Stimulated activated naive CD8-positive, alpha-beta T cell treated with anti-CD3 and anti-CD28 coated beads, Interleukin-15, Interleukin-2, amounts not matched to agents 100 U/mL and 50 U/mL, for 24 hours (primary cell): ENCODE measurements at places on chromosomes 7 and 10.

DNA sequence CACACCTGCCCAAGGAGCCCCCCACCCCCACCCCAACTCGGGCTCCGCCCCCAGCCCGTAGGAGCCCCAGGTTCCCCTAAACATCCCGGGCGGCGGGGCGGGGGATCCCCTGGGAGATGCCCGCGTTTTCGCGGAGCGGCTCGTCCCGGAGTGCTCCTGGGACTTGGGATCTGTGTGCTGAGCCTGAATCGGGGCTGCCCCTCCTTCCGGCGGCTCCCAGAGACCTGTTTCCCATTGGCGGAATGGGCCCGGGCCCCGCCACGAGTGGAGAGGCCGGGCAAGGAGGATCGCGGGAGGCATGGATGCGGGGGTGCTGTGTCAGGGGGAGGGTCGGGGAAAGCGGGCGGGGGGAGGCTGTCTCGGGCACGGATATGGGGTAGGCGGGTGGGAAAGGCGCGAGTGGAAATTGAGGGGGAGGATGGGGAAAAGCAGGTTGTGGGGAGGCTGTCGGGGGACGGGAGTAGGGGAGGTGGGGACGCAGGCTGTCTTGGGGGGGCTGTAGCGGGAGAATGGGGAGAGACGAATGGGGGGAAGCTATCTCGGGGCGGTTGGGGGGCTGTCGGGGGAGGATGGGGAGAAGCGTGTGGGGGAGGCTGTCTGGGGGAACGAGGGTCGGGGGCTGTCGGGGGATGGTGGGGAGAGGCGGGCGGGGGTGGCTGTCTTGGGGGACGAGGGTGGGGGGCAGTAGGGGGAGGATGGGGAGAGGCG lies 572 bp upstream of the BHLHA15 start:
- no peak for DNase-seq

DNA sequence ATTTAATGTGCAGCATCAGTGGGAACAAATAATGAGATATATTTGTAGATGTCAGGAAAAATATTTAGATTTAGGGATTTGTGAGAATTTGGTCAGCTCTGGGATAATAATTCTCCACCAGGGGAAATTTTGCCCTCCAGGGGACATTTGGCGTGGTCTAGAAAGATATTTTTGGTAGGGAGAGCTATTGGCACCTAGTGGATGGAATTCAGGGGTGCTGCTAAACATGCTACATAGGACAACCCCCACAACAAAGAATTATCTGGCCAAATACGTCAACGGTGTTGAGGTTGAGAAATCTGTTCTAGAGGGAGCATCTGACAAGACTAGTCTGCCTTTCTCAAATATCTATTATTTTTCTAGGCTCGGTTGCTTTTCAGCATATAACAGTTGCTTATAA lies 2.1 kb downstream of the ADK start:
- no peak for DNase-seq

- DNase-seq, result no peak
Measured at GRCh38 chr10:22630234-22631174, 83.9 kb downstream of the PIP4K2A start.

DNA sequence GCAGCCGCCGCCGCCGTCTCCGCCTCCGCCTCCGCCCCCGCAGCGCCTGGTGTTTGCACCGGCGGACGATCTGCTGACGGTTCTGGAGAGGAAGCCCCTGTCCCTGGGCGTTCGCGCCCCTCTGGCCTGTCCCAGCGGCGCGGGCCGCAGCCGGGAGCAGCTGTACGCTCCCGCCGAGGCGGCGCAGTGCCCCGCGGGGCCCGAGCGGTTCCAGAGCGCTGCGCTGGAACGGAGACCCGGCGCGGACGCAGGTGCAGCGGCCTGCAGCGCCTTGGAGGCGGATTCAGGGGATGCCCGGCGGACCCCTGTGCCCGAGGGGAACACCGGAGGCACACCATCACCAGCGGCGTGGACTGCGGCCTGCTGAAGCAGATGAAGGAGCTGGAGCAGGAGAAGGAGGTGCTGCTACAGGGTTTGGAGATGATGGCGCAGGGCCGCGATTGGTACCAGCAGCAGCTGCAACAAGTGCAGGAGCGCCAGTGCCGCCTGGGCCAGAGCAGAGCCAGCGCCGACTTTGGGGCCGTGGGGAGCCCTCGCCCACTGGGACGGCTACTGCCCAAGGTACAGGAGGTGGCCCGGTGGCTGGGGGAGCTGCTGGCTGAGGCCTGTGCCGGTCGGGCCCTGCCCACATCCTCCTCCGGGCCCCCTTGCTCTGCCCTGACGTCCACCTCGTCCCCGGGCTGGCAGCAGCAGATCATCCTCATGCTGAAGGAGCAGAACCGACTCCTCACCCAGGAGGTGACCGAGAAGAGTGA lies 24.8 kb upstream of the ZNF735 start:
- no peak for DNase-seq

DNA sequence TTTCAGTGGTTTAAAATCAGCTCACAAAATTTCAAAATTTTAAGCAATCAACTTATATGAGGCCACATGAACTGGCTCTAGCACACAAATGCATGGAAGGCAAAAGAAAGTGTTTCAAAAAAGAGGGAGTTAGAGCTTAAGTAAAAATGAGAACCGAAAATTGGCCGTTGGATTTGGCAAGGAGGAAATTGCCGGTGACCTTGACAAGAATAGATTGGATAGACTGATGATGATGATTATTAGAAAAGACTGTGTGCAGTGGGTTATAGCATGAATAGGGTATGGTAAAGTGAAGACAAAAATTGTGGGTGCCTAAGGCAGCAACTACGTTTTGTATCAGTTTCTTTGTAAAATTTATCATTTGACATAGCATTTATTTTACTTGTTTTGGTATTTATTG lies 175.7 kb downstream of the SEMA3D start:
- DNase-seq, result no peak

DNA sequence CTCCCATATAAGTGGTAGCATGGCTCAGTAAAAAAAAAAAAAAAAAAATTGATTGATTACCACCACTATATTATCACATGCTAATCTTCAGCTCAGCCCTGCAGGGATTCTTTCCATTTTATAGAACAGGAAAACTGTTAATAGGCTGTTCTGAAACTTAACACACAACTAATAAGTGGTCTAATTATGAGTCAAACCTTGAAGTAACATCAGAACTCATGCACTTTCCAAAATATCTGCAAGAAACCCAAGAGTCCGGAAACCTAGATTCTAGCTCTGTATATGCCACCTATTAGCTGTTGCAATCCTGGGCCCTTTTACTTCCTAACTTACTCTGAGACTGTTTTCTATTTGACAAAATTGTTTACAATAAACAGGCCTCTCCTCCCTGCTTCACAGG lies 23.9 kb downstream of the SEM1 start:
- DNase-seq, result no peak

GRCh38 chr7:143934526-143935325 lies at the start of gene OR2F2:
TSS of gene OR2F2 (plus strand) at chr7:143935233. CDS start at chr7:143935233, 0 bp downstream.
- no peak for DNase-seq

- no peak for DNase-seq
Measured at GRCh38 chr7:106223156-106223555, 61.6 kb downstream of the NAMPT start.

GRCh38 chr10:26890956-26891355 lies 30.2 kb upstream of the ABI1 start:
- peak; percentile 54 for DNase-seq

DNA sequence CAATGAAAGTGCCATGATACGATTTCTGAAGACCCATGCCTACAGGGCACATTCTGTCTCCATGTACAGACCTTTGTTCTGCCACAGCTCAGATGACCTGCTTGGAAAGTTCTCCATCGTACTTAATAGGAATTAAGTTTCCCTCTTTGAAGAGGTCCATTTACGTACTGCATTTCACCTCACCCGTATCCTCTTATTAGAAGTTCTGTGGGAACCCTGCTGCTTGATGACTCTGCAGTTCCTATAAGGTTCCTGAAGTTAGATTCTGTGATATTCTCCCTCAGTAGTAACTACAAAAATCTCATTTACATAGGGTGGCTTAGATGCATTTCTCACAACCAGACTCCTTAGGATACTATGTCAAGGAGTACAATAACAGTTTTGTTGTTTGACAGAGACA lies 50.9 kb downstream of the MINDY3 start:
- no peak for DNase-seq

DNA sequence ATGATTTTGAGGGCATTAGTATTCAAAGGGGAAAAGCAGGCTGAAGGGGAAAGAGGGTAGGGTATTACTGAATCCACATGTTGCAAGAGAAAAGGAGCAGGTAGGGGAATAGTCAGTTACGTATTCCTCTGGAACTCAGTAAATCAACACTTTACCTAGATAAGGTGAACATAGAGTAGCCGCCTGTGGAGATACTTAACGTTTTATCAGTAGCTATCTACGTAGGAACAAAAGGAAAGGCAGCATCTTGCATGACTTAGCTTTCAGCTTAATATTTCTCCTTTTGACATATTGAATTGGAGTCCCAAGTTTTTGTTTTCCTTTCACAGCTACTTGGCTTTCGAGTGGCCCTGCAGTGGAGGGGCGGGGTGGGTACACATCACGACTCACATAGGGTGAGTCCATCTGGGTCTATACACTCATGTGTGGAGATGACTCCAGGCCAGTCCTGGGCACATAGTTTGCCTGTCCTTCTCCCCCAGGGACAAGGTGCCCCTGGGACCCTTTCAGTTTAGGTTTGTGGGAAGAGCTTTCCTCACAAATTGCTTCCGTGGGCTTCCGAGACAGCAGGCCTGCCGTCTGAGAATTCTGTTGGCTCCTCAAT lies 48.1 kb downstream of the CCNY start:
- no peak for DNase-seq

GRCh38 chr7:34309116-34309515 lies 348.9 kb upstream of the NPSR1 start:
- DNase-seq, result no peak

GRCh38 chr10:95552679-95553342 lies 8.4 kb downstream of the SORBS1 start:
- DNase-seq, result no peak

- no peak for DNase-seq
Measured at GRCh38 chr7:45223728-45224630, 66.4 kb downstream of the RAMP3 start.

DNA sequence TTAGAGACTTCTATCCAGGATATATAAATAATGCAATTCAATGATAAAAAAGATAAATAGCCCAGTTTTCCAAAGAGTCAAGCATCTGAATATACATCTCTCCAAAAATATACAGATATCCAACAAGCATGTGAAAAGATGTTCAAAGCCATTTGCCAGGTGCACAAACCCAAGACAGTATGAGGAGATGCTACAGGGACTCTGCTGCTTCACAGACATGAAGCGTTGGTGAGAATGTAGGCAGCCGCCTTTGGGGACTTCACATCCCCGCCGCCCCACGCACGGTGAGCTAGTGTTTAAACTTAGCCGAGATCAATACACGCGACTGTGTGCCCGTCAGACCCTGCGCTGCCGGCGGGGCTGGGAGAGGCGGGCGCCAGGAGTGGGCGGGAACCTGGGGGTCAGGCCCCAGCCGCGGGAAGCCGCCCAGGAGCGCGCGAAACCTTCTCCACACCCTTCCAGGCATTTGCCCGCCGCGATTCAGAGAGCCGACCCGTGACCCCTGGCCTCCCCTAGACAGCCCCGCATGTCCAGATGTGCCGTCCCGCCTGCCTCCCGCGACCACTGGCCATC lies 927 bp upstream of the ALOX5 start:
- peak; percentile 43 for DNase-seq

- no peak for DNase-seq
Measured at GRCh38 chr10:26524161-26524896, 86.2 kb downstream of the APBB1IP start.
